NCI-H69 (cell line): ENCODE measurements at places on chromosomes 16 and 17.

DNA sequence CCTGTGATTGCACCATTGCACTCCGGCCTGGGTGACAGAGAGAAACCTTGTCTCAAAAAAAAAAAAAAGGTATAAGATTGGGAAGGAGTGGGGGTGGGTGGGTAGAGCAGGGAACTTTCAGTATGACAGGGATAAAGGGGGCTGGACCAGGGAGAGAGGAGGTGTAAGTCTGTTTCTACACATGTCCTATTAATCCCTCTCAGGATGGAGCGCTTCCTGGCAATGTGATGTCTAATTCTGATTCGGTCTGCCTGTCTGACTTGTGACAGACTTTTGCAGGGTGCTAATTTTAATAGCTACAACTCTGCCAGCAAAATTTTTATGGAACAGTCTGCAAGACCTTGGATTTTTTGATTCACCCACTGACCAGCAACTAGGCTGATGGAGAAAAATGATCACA is 53.8 kb upstream of the SLC25A19 start:
- DNase-seq = no peak

- DNase-seq = no peak
These were observed 19.4 kb downstream of the IFT140 start for GRCh38 chr16:1592446-1592845.

DNA sequence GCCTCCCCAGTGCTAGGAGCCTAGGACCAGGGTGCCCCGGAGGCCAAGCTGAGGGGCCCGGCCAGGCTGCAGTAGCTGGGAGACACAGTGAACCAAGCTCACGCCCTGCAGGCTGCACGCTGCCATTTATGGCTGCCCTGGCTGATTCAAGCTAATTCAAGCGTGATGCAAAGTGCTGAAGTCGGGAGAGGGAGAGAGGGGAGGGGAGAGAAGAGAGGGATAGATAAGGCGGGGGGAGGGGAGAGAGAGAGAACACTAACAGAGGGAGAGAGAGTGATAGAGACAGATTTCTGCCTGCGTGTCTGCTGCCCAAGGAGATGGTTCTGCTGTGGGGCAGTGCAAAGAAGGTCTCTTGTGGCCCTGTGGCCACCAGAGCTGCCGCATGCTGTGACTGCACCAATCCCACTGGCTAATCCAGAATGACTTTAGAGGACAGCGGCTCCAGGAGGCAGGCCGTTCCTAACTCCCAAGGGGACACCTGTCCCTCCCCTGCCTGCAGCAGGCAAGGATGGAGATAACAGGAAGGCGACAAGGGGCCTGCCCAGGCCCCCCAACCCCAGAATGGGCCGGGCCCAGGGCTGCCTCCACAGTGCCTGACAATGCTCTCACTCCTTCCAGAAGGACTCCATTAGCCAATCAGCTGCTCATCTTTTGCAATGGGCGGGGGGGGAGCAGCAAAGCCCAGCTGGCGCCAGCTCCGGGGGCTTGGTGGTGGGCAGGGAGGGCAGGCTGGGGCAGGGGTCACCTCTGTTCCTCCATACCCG is 12.9 kb downstream of the MXRA7 start:
- DNase-seq = peak; percentile 90

DNA sequence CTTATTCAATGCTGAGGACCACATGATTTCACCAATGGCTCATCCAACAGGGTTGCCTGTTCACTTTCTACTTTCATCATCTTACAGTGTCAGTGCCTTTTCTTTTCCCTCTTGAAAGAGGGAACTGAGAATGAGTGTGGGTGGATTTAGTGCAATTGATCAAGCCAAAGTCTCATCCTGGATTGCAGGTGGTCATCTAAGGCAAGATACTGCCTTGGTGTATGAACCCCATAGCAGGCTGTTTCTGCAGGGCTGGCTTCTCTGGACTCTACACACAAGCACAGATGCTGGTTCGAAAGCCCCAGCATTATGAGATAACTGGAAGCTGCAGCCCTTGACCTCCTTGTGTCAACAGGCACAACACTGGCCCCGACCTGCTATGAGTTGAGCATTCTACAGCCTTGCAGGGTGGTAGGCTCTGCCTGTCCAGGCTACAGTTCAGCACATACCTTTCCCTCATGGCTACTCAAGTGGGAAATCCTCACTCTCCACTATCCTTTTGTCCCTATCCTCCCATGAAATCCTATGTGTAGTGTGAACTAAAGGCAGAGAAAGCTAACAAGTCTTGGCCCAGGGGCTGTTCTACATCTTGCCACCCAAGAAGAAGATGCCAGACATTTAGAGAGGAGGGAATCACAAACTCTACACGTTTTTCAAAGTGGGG is 358.7 kb downstream of the SLC39A11 start:
- DNase-seq = no peak

DNA sequence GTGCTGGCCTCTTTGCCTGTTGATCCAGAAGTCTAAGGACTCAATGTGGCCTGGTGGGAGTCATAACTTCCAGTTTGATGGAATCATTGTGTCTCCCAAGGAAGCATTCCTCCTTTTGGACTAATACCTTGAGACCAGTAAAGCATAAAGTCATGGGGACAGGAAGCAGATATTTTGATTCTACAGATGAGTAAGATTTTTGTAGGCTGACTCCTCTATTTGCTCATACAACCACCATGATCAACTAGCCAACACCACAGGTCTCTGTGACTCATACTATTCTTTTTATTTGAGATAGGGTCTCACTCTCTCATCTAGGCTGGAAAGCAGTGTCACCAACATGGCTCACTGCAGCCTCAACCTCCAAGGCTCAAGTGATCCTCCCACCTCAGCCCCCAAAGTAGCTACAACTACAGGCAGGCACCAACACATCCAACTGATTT is 6.2 kb downstream of the MT2A start:
- no peak for DNase-seq

DNA sequence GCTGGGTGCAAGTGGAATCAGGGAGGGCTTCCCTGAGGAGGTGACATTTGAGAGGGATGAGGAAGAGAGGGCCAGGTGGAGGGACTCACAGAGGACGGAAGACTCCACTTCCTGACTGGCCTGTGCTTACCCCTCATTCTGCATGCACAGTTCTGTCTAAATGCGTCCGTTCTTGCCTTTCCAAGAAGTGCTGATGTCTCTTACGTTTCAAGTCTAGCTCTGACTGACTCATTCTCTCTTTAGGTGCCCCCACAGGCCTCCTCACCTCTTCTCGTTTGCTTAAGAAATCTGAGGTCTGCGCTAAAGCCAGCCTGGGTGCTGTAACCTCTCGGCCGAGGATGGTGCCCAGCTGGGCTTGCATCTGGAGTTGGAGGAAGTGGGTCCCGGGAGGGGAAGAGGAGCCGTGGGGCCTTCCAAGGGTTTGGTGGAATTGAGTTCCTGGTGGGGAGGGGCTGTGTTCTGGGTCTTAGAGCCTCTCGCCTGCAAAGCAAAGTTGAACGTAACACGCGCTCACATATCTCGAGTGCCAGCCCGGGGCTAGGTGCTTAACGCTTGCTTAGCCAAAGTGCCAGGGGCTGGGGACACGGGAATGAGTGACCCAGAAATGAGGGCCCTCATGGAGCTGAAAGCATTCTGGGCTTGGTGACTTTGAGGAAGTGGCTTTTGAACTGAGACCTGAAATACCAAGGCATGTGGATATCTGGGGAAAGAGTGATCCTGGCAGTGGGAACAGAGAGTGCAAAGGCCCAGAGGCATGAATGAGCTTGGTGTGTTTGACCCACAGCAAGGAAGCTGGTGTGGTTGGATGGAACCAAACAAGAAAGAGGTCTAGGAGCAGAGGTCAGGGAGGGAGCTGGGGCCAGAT is 4.8 kb downstream of the IL4R start:
- no peak for DNase-seq

- DNase-seq = peak; percentile 73
These were observed 32.4 kb downstream of the FOXK2 start for GRCh38 chr17:82551779-82552457.

DNA sequence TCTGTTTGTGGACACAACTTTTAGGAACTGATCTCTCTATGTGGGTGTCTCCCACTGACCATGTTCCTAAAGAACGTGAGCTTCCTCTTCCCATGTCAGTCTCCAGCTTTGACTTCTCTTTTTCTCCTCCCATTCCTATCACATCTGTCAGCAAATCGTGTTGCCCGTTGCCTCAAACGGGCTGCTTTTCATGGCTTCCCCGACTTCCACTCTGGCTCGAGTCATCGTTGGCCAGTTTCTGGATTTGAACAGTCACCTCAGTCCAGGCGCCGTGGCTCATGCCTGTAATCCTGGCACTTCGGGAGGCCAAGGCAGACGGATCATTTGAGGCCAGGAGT is 5.4 kb downstream of the ABCC1 start:
- no peak for DNase-seq

- no peak for DNase-seq
These were observed 62.8 kb upstream of the CIBAR2 start for GRCh38 chr16:85174871-85175723.

DNA sequence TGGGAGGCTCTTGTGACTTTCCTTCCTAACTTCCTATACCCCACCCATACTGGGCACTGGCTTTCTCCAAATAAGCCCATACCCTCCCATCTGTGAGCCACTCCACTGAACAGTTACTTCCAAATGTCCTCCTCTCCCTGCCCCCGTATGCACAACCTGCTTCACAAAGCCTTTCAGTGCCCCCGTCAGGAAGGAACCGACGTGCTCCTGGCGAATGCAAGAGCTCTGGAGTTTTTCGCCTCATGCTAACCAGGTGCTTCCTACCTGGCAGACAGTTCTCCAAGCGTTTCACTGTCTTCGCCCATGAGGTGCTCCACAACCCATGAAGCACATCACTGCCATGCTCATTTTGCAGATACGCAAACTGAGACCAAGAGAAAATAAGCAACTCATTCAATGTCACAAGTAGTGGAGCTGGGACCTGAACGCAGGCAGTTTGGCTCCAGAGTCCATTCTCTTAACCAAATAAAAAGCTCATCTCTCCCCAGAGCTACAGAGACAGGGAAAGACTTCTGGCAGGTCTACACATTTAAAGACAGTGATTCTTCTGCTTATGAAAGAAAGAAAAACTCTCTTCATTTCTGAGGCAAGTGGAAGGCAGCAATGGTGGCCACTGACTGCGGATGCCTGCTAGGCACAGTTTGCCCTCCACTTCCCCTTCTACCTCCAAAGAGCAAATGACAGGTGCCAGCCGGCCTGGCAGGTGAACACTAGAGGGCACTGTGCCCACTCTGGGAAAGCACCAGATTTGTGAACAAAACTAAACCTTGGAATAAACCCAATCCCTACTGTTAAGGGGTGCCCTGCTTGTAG is 23.8 kb downstream of the SPHK1 start:
- peak; percentile 80 for DNase-seq
